Activated CD8-positive, alpha-beta T cell treated with anti-CD3 and anti-CD28 coated beads for 36 hours (primary cell): ENCODE measurements at places on chromosomes 1 and 21. TPM values are rescaled to one million over a fixed set of nuclear protein-coding genes. Genes with fewer than 3 reads are reported as not detected.
A peak's percentile ranks its signal among the peaks of the same experiment; 100 is the strongest.

DNA sequence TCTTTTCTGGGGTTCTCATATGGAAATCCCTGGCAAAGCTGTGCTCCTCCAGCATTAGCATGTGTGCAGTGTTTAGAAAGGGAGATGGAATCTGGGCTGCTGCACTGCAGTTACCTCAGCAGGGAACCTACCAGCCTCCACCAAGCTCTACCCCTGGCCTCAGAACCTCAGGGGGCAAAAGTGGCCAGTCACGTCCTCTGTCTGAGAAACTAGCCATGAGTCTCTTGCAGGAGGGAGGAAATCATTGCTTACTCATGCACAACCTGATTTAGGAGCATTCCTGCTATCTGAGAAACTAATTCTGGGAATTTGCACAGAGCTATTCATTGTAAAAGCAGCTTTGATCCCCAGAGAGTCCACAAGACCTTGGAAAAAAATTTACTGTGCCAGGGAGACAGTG, 80.6 kb upstream of the IPO9 start:
- H3K27ac ChIP-seq, result no peak overlapping the region
- H3K4me1 ChIP-seq, result peaks cover 7% of the 10 kb centered on the region
- H3K27me3 ChIP-seq, result peaks cover 2% of the 10 kb centered on the region

DNA sequence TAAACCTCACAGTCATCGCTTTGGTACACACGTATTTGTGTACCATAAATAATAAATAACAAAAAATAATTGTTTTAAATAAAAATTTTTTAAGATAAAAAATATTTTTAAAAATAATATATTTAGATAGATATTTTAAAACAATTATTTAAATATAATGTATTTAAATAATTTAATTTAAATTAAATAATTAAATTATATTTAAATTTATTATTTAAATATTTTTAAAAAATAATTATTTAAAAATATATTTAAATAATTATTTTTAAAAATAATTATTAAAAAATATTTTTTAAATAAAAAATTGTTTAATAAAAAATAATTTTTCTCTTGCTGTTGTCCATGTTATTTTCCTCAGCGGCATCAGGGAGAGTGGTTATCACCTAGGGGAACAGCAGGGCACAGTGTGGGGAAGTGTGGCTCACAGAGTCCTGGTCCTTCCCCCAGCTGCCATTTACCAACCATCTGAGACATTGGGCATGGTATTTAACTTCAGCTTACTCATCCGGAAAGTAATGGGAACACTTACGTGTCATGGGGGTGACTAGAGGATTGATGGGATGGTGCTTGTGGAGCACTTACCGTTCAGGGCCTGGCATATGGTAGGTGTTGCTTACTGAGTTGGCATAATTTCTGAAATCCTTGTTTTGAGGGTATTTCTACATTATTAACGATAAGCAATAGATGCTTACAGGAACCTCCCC, 92.9 kb upstream of the TSPAN2 start:
- no peaks in the 10 kb centered on the region for H3K36me3 ChIP-seq
- DNase-seq, result no peak
- H3K27me3 ChIP-seq, result no peaks in the 10 kb centered on the region

- no peak overlapping the region for H3K27ac ChIP-seq
- DNase-seq, result no peak
- H3K36me3 ChIP-seq, result no peaks in the 10 kb centered on the region
- no peak overlapping the region for H3K4me3 ChIP-seq
- H3K4me1 ChIP-seq, result no peaks in the 10 kb centered on the region
These were observed 766.1 kb downstream of the LTN1 start for GRCh38 chr21:28226563-28226962.

The S100A12 gene
- not detected for total RNA-seq

DNA sequence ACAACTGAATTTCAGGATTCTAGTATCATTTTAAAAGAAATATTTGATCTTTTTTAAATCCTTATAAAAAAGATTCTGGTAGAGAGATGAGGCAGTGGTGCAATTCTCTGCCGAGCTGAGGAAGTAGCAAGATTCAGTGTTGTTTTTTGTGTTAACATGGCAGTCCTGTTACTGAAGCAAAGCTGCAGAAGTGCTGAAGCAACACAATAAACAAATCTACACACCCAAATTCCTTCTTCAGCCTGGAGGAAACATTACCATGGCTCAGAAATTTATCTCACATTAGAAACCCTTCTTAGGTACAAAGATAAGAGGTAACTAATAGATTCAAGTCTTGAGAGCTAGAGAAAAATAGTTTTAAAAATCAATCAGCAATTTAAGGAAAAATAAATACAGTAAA, 216.0 kb downstream of the DENND1B start:
- H3K36me3 ChIP-seq, result peaks cover 4% of the 10 kb centered on the region
- no peak for DNase-seq
- H3K4me1 ChIP-seq, result peaks cover 3% of the 10 kb centered on the region
- no peaks in the 10 kb centered on the region for H3K27me3 ChIP-seq
- H3K4me3 ChIP-seq, result no peak overlapping the region
- H3K27ac ChIP-seq, result no peak overlapping the region

DNA sequence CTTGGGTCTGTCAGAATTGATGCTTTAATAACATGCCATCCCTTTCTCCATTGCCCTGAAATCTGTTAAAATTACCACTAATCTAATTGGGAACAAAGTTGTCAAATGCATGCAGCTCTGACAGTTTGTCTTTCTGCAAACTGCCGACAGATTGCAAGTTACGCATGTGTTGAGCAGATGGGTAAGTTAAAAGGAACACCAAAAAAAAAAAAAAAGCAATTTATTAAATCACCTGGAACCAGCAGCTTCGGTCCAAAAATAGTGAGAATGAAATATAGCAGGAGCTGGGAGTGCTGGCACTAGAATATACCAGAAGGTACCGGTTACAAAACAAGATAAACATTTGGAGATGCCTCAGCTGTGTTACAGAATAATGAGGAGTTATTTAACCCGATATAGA, 149.6 kb upstream of the C1orf87 start:
- H3K36me3 ChIP-seq, result no peaks in the 10 kb centered on the region
- peaks cover 9% of the 10 kb centered on the region for H3K4me1 ChIP-seq
- H3K4me3 ChIP-seq, result no peak overlapping the region
- no peak for DNase-seq
- peaks cover 1% of the 10 kb centered on the region for H3K27me3 ChIP-seq
- no peak overlapping the region for H3K27ac ChIP-seq

DNA sequence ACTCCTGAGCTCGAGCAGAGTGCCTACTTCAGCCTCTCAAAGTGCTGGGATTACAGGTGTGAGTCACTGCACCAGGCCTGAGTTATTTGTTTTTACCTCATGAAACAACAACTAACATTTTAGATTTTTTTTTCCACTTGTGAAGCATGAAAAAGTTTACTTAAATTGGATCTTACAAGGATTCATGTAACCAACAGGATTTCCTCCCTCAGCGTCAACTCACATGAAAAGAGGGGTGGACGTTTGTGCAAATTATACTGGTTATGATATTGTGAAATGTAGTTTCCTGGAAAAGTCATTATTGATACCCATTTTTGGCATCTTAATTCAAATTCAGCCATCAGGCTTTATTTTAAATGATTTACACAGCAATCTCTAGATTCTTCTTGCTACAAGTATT, 6.5 kb downstream of the CNST start:
- H3K27me3 ChIP-seq, result no peaks in the 10 kb centered on the region
- H3K36me3 ChIP-seq, result peaks cover 23% of the 10 kb centered on the region
- peak overlapping the region; percentile 80 for H3K27ac ChIP-seq
- peaks cover 59% of the 10 kb centered on the region for H3K4me1 ChIP-seq

- H3K4me1 ChIP-seq, result no peaks in the 10 kb centered on the region
- no peak overlapping the region for H3K27ac ChIP-seq
- no peak overlapping the region for H3K4me3 ChIP-seq
- H3K27me3 ChIP-seq, result no peaks in the 10 kb centered on the region
These were observed 1010.3 kb downstream of the AMY1C start for GRCh38 chr1:104760017-104760416.

GRCh38 chr1:184462155-184462554, 75.3 kb downstream of the C1orf21 start:
- no peaks in the 10 kb centered on the region for H3K4me1 ChIP-seq
- no peak overlapping the region for H3K27ac ChIP-seq
- H3K36me3 ChIP-seq, result no peaks in the 10 kb centered on the region
- H3K4me3 ChIP-seq, result no peak overlapping the region
- H3K27me3 ChIP-seq, result peaks cover 7% of the 10 kb centered on the region

- peak overlapping the region; percentile 37 for H3K4me3 ChIP-seq
- H3K36me3 ChIP-seq, result no peaks in the 10 kb centered on the region
- peaks cover 28% of the 10 kb centered on the region for H3K27me3 ChIP-seq
- no peak for DNase-seq
- peaks cover 8% of the 10 kb centered on the region for H3K4me1 ChIP-seq
These were observed 678 bp downstream of the TTC39A start for GRCh38 chr1:51329443-51330325.

DNA sequence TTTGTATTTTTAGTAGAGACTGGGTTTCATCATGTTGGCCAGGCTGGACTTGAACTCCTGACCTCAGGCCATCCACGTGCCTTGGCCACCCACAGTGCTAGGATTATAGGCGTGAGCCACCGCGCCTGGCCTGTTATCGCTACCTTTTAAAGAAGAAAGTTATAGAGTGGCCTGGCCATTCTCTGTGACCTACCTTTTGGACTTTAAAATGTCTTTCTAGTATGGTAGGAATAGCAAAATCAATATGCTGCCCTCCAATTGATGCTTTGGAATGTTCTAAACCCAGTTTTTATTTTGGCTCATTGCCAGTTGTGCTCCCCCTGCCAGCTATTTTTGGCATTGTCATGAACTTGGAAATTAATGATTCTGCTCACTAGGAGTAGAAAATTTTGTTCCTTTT, 19.9 kb downstream of the HIPK1 start:
- no peaks in the 10 kb centered on the region for H3K27me3 ChIP-seq
- H3K4me3 ChIP-seq, result no peak overlapping the region
- H3K36me3 ChIP-seq, result peaks cover 39% of the 10 kb centered on the region
- DNase-seq, result no peak

- no peaks in the 10 kb centered on the region for H3K4me1 ChIP-seq
- H3K27me3 ChIP-seq, result peaks cover 3% of the 10 kb centered on the region
- no peak overlapping the region for H3K4me3 ChIP-seq
- H3K27ac ChIP-seq, result no peak overlapping the region
- no peak for DNase-seq
These were observed 10.2 kb downstream of the BMP8A start for GRCh38 chr1:39501666-39502065.

DNA sequence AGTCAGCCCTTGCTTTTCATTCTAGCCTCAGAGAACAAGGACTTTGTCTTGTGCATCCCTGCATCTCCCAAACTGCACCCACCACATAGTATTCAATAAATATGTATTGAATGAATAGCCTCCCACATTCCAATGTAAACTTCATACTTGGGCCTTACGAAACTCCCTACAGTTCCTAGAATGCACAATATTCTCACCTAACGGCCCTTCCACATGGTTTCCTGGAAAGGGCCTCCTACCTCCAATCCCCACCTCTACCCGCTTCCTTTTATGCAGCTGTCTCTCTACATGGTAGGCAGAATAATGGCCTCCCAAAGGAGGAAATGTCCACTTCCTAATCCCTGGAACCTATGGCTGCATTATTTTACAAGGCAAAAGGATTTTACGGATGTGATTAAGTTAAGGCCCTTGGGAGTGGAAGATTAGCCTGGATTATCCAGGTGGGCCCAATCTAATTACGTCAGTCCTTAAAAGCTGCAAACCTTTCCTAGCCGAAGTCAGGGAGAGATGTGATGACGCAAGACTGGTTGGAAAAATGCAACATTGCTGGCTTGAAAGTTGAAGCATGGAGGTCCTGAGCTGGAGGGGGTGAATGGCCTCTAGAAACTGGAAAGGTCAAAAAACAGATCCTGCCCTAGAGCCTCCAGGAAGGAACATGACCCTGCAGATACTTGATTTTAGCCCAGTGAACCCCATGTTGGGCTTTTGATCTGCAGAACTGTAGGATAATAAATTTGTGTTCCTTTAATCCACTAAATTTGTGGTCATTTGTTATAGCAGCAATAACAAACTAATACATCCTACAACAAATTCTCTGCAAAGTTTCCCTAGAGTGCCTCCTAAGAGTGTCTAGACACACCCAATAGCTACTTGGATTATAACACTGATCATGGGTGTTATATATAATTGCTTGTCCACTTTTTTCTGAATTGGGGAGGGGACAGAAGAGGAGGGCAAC, 5.2 kb upstream of the PIK3C2B start:
- no peaks in the 10 kb centered on the region for H3K36me3 ChIP-seq
- H3K4me3 ChIP-seq, result no peak overlapping the region
- no peak for DNase-seq

The KRTAP12-2 gene
- not detected for total RNA-seq

DNA sequence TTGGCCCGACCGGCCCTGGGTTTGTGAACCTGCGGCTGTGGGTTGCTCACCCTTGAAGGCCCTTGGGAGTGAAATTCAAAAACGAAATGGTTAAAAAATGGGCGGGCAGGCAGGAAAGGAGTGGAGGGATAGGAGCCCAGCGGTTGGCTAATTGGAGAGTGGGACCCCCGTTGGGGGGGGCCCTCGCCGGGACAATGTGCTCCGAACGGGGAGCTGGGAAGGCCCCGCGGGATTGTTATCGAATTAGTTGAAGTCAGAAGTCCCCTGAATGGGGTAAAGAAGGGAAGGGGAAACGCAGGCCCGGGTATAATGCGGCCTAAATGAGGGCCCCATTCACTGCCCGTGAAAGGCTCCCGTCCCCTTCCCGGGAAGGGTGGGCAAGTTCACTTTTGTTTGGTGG, 135.7 kb downstream of the PRDM16 start:
- H3K36me3 ChIP-seq, result no peaks in the 10 kb centered on the region
- DNase-seq, result no peak
- no peaks in the 10 kb centered on the region for H3K4me1 ChIP-seq
- no peaks in the 10 kb centered on the region for H3K27me3 ChIP-seq

DNA sequence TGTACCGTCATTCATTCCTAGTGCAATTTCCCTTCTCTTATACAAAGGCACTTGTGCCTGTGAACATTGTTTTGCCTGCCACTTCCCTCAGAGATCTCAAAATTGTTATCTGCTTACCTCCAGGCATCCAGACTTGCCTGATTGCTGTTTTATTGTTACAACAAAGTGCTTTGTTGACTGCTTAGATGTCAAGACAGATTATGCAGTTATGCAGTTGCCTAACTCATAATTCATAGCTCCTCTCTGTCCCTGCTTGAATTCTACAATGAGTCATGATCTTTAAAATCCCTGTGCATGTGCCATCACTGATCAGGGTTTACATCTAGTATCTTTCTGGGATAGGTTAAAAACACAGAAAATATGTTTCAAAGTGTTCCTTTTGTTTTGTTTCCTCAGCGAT, 24.5 kb downstream of the CXADR start:
- no peaks in the 10 kb centered on the region for H3K4me1 ChIP-seq
- H3K36me3 ChIP-seq, result no peaks in the 10 kb centered on the region
- H3K27me3 ChIP-seq, result peaks cover 9% of the 10 kb centered on the region
- no peak overlapping the region for H3K27ac ChIP-seq
- DNase-seq, result no peak

GRCh38 chr1:89844241-89844807, 23.5 kb downstream of the LRRC8D start:
- H3K4me1 ChIP-seq, result peaks cover 58% of the 10 kb centered on the region
- peak; percentile 62 for DNase-seq
- peak overlapping the region; percentile 96 for H3K27ac ChIP-seq
- peaks cover 42% of the 10 kb centered on the region for H3K36me3 ChIP-seq

DNA sequence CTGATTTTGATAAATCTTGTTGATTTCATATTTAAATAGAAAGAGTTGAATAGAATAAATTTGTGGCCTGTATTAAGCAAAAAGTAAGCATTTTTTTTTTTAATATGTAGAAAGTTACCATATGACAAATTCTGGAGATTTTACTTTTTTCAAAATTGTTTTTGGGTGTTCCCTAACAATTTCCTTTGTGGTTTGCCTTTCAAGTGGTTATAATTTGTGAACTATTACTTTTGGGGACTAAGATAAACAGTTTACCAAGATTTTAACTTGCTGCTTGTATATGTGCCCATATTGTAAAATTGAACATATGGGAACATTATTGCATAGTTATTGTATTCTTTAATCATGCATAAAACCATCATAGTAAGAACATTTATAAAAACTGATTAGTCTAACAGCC, 34.6 kb downstream of the SLC30A7 start:
- no peak overlapping the region for H3K4me3 ChIP-seq
- peak overlapping the region; percentile 31 for H3K27ac ChIP-seq
- H3K4me1 ChIP-seq, result peaks cover 53% of the 10 kb centered on the region
- DNase-seq, result no peak
